GM12878 (cell line): ENCODE measurements at places on chromosomes 6 and 20. TPM values are rescaled to one million over a fixed set of nuclear protein-coding genes. Genes with fewer than 3 reads are reported as not detected.

DNA sequence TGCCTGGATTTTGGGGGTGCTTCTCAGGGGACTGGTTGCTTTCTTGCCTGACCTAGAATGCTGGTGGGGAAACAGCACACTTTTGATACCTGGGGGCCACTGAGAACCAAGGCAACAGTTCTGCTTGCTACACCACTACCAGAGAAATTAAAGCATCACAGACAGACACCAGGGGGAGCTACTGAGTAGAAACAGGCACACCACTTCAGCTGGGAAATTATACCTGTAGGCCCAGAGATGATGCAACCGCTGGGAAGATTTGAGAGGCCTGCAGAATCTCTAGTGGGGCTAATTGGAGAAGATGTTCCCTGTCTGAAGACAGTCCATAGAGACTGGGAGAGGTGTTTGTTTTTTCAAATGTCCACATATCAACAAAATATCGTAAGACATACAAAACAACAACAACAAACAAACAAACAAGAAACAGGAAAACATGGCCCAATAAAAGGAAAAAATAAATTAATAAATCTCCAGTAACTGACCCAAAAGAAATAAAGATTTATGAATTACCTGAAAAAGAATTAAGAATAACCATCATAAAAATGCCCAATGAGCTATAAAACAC is 129.4 kb upstream of the RIN2 start:
- DNase-seq, result peak; percentile 26

OPRM1 gene
- total RNA-seq, result not detected in 2 replicates

UNC5CL gene
- 0.48 and 0.74 TPM in 2 replicates for total RNA-seq

- no peak for DNase-seq
These were observed 198.2 kb downstream of the PRL start for GRCh38 chr6:22098601-22099031.

IYD gene
- total RNA-seq, result 0.24 TPM in 1 of 2 replicates, not detected in the other
